Stimulated activated CD4-positive, alpha-beta T cell treated with anti-CD3 and anti-CD28 coated beads, Interleukin-15, amount 100 ng/mL, for 24 hours (primary cell): ENCODE measurements at places on chromosomes 13 and 19.

- peak; percentile 56 for DNase-seq
Observed at GRCh38 chr19:18915639-18916038, 3.5 kb downstream of the COPE start.

GRCh38 chr13:57629821-57630235 is 1.7 kb upstream of the PCDH17 start:
- DNase-seq: peak; percentile 47

- DNase-seq: no peak
Observed at GRCh38 chr13:67833564-67833963, 603.4 kb upstream of the PCDH9 start.

DNA sequence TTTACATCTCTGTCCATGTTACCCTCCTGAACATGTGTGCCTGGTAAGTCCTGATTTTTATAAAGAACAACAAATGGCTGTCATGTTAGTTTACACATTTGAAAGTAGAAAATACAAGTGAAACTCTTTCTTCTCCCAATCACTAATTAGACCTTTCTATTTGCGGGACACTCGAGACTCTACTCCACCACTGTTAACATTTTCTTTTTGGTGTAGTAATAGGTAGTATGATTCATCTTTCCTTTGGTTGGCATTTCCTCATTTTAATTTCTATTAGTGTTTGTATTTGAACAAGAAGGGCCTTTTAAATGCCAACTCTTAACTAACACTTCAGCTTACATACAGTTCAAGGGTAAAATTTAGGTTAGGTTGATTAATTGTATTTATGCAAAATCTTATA is 371.1 kb downstream of the PCDH9 start:
- no peak for DNase-seq

DNA sequence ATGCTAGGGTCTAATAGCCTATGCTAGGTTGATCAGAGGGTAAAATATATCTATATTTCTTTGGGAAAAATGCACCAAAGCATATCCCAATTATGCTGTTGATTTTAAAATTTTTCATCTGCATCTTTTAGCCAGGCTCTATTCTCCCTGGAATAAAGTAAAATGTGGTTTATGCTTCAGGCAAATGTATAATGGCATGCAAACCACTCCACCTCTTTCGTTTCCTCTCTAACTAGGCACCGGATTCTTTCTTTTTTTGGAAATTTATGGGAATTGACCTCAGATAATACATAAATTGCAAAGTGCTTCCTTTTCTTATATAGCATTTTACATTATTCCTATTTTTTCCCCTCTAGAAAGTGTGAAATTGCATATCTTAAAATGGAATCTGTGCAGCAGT is 386.5 kb downstream of the OLFM4 start:
- DNase-seq: no peak

DNA sequence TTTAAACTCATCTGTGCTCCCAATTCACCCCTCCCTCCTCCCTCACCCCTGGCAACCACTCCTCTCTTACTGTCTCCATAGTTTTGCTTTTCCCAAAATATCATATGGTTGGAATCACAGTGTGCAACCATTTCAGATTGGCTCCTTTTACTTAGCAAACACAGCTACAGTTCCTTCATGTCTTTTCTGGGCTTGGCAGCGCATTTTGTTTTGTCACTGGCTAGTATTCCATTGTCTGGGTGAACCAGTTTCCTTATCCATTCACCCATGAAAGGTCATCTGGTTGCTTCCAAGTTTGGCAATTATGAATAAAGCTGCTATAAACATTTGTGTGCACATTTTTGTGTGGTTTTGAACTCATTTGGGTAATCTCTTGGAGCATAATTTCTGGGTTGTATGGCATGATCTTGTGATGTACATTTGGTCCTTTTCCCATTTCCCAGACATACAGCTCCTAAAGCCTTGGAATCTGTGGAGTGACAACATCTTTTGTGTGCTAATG is 23.9 kb upstream of the GAS6 start:
- no peak for DNase-seq

- no peak for DNase-seq
Observed at GRCh38 chr19:30555075-30555790, 183.0 kb downstream of the ZNF536 start.

GRCh38 chr13:114315074-114315785 is 927 bp downstream of the CHAMP1 start:
- DNase-seq: peak; percentile 8

DNA sequence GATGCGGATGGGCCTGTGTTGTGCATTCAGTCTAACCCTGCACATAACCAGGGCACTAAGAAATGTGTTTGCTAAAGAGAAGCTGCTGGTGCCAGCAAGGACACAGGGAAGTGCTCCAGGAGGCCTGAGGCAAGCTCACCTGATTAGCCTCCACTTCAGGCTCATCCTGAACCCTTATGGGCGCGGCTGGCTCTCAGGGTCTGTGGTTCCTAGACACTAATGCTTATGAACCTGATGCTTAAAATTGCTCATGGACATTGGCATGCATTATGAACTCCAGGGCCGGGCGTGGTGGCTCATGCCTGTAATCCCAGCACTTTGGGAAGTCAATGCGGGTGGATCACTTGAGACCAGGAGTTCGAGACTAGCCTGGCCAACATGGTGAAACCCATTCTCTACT is 34.3 kb downstream of the SERP2 start:
- no peak for DNase-seq
